ENCODE measurements at places on chromosomes 13 and 19.

DNA sequence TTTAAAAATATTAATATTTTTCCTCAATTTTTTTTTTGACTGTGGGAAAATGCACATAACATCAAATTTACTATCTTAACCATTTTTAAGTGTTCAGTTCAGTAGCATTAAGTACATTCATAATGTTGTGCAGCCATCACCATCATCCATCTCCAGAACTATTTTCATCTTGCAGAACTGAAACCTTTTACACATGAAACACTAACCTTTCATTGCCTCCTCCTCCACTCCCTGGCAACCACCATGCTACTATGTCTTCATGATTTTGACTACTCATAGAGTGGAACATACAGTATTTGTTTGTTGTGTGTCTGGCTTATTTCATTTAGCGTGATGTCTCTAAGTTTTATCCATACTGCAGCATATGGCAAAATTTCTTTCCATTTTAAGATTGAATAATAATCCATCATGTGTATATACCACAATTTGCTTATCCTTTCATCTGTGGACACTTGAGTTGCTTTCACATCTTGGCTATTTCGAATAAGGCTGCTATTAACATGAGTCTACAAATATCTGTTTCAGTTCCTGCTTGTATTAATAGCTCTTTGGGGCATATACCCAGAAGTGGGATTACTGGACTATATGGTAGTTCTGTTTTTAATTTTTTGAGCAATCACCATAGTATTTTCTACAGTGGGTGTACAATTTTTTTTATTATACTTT, 376.4 kb downstream of the MTUS2 start:
- no peak for DNase-seq

- DNase-seq: no peak
Observed at GRCh38 chr13:73107481-73107880, 48.7 kb downstream of the KLF5 start.

- no peak for DNase-seq
Observed at GRCh38 chr13:111552891-111553655, 232.6 kb downstream of the TEX29 start.

GRCh38 chr19:29952646-29953045, 10.6 kb downstream of the URI1 start:
- DNase-seq: no peak

DNA sequence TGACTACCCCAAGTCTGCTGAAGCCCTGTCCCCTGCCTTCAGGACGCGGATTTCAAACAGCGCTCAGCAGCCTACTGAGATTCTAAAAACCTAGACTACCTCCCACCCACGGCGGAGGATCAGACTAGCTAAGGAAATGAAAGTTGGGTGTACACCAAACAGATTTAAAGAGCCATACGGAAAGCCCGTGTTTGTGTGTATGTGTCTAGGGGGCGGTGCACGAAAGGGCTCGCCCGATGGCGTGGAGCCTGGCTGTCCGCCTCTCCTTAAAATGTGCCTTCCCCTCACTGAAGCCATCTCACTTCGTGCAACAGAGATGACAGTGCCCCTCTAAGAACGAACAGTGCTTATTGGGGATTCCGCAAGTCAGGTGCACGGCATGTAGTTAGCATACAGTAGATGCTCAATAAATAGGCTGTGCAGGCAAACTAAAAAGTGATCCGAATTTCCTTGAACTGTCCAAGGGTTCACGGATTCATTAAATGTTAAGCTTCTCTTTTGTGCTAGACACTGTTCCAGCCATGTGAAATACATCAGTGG, 639 bp downstream of the LENG1 start:
- DNase-seq: no peak

- no peak for DNase-seq
Observed at GRCh38 chr19:41853768-41854167, 6.3 kb upstream of the RPS19 start.

DNA sequence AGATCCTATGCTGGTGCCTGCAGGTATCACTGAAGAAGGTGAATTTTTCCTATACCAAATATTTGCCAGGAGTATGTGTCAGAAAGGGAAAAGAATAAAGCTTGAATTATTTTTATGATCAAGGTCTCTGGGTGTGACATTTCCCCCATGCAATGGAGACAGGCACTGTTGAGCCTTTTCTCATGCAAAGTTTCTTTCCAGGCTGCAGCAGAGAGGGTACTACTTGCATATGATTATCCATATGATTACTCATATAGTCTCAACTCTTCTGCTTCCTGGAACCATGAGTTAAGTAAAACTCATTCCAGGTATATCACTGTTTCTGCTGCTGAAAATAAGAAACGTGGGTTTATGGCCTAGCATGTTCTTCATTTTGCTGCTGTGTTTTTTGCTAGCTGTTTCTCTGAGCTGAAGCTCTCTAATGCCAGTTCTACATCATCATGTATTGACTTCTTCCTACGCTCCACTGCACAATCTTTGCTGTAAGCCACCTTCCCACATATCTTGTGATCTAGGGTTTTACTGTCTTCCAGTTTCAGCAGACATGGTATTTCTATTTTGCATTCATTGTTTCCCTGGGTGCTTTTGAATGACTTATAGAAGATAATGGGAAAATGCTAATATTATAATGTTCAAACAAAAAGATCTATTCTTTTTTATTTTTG, 278.7 kb upstream of the GPC6 start:
- DNase-seq: no peak

GRCh38 chr13:30346153-30346788, 38.9 kb upstream of the KATNAL1 start:
- no peak for DNase-seq

GRCh38 chr19:33459222-33460090, 62.1 kb downstream of the PEPD start:
- DNase-seq: no peak

GRCh38 chr13:84705982-84706710, 823.9 kb upstream of the SLITRK1 start:
- DNase-seq: no peak

DNA sequence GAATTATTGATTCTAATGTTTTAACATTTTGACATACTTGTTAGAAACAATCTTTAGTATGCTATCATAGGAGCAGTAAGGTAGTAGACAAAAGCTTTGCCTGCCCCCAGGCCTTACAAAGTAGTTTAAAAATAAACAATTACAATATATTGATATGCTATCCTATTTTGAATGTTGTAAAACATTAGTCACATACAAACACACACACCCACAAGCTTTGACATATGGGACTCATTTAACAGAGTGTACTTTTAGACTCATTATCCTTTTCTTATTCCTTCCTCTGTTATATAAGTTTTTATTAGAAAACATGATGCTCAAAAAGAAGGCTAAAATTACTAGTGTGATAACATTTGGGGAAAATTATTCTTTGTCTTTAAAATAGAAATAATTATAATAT, 33.5 kb downstream of the UCHL3 start:
- DNase-seq: no peak

- DNase-seq: peak; percentile 49
Observed at GRCh38 chr13:99572131-99572530, 70.9 kb downstream of the TM9SF2 start.

GRCh38 chr19:39582891-39583625, 19.3 kb upstream of the LGALS13 start:
- DNase-seq: no peak

- no peak for DNase-seq
Observed at GRCh38 chr13:59954601-59955000, 209.1 kb downstream of the DIAPH3 start.

GRCh38 chr13:46119883-46120614, 15.2 kb upstream of the CPB2 start:
- DNase-seq: peak; percentile 57

GRCh38 chr19:1945899-1946298, 4.9 kb downstream of the CSNK1G2 start:
- DNase-seq: peak; percentile 24

DNA sequence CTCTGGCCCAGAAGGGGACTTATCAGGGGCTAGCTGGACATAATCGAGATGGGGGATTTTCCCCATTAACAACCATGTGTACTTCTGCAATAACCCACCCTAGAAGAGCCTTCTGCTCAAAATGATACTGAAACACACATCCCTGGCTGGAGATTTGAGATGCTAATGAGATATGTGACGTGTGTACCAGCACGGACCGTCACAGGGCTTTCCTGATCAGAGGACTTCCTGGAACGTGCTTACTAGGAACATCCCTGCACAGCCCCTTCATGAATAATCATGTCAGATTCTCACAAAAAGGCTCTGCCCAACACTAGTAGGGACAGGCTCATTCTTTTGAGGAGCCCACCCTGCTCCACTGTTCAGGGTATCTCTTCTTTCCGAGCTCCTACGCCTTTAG, 6.5 kb upstream of the ERVV-1 start:
- DNase-seq: no peak

- DNase-seq: no peak
Observed at GRCh38 chr19:43820884-43821215, 6.3 kb upstream of the ZNF283 start.

DNA sequence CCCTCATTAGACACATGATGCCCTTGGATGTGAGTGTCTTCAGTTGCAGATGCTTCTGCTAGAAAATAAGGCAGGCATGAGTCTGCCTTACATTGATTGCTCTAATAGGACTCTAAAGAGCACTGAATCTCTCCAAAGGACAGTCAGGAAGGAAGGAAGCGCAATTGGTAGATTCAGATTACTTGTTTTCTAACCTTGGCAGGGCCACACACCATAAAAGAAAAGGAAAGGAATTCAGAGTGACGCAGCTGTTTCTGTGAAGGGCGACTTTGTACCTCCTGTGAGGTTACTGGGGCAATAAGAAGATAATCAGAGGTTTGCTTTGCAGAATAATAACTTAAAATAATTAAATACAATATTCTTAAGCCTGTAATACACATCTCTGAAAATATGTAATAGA, 48.0 kb downstream of the FRY start:
- no peak for DNase-seq

GRCh38 chr19:42850981-42851717, 28.4 kb downstream of the PSG1 start:
- DNase-seq: peak; percentile 96

DNA sequence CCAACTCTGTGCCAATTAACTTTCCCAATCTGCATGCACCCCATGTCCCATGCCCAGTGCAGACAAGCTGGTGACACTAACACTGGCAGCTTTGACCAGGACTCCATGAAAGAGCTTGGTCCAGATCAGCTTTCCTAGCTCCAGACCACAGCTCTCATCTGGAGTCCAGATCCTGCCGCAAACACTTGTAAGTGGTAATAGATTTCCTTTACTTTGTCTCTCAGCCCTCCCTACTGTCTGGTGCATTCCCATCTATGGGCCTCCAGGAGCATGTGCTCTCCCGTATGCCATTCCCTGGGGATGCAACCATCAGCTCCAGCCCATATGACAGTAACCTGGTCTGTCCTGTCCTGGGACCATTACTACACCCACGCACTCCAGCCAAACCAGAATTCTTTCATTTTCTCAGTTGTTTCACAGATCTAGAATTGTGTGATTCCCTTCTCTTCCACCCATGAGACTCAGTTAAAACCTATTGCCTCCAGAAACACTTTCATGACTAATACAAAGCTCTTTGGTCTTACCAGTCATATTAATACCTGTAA, 4.9 kb upstream of the STARD13 start:
- no peak for DNase-seq

DNA sequence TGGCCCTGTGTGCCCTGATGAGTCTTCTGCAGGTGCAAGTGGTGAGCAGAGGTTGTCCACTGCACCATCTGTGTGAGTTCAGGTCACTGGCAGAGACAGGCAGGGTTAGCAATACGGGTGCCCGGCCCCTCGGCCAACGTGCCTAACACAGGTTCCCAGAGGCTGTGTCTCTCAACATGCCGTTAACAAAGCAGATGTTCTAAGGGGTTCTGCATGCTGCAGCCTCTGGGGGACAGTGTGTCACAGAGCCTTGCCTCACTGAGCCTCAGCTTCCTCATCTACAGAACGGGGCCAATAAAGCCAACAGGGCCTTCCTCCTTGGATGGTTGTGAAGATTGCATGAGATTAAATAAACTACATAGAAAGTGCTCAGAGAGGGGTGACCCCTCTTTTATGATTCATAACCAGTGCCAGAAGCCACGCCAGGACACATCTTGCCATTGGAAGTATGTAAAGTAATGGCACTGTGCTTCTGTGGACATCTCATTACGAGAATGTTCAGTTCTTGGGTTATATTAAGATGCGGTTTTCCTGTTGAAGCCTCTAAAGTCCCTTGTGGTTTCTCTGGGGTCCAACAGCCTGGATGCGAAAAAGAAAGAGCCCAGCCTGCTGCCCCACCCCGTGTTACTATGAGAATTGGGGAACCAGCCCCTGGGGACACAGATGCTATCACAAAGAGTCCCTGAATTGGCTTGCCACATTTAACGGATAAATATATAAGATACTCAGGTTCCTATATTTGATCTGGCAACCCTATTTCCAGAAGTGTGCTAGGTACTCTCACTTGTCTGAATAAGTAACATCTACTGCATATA, 11.2 kb upstream of the ARHGEF18 start:
- DNase-seq: no peak

- peak; percentile 37 for DNase-seq
Observed at GRCh38 chr13:48749144-48749543, 95.4 kb downstream of the CYSLTR2 start.

DNA sequence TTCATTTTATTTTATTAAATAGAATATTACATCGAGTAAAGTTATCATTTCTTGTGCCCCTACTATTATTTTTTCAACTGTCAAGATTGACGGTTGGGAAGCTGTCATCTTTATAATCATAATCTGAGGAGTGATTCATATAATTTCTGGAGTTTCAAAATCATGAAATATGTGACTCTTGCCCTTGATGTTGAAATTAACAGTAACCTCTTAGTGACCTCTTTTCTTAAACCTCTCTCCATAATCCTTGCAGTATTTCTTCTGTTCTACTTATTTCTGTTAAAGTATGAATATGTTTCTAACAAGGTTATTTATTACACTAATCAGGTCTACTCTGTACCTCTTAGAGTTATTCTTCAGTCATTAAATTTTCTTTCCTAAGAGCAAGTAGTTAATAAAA, 663.8 kb downstream of the LIG4 start:
- no peak for DNase-seq

GRCh38 chr19:51726049-51726448, 2.3 kb upstream of the HAS1 start:
- DNase-seq: peak; percentile 79

DNA sequence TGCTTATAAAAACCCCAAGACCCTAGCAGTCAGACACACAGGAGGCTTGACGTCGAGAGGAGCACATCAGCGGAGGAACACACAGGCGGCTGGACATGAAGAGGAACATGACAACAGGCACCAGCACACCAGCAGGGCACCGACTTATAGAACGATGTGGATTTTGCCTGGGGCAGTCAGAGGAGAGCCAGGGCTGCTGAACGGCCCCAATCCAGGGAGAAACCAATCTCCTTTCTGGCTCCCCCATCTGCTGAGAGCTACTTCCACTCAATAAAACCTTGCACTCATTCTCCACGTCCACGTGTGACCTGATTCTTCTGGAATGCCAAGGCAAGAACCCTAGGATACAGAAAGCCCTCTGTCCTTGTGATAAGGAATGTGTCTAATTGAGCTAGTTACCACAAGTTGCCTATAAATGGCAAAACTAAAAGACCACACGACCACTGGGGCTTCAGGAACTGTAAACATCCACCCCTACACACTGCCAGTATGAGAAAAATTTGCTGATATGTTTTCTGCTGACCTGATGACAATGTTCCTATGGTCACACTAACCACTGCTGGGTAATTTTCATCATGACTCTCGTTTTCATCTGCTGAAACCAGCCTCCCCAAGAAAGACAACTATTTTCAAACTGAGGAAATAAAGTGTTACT, 35.8 kb upstream of the CEACAM21 start:
- peak; percentile 7 for DNase-seq

- no peak for DNase-seq
Observed at GRCh38 chr13:88824218-88824617, 1153.0 kb downstream of the SLITRK5 start.

GRCh38 chr13:32098272-32098671, 66.7 kb downstream of the FRY start:
- DNase-seq: no peak

All from fibroblast of skin of right quadriceps (primary cell).